ENCODE measurements at places on chromosomes 16 and 17.

DNA sequence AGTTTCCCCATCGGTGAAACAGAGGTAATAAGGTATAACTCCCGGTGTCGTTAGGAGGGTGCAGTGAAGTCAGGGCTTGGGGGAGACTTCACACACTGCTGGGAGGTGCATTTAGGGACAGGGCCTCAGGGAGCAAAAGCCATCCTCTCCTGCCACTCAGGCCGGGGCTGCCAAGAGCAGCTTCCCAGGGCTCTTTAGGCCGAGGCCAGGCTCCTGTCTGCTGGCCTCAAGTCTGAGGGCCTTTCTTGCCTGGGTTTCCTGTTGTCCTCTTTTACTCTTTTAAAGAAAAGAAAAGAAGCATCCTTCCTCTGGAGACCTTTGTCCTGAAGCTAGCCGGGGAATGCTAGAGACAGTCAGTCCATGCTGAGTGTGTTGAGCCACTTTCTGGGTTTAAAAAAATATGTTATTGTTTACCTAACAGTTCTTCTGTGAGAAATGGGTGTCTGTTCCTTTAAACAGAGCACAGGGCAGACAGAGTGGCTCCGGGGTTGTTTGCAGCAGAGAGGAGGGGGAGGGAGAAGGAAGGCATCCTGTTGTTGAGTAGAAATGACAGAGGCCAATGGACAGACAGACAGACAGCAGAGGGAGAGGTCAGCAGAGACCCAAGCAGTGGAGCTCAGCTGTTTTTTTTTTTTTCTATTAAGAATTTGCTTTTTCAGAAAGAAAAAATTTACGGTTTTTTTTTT, 79.1 kb downstream of the C17orf67 start:
- DNase-seq, result no peak

GRCh38 chr17:62986549-62986948, 20.5 kb downstream of the TANC2 start:
- no peak for DNase-seq

DNA sequence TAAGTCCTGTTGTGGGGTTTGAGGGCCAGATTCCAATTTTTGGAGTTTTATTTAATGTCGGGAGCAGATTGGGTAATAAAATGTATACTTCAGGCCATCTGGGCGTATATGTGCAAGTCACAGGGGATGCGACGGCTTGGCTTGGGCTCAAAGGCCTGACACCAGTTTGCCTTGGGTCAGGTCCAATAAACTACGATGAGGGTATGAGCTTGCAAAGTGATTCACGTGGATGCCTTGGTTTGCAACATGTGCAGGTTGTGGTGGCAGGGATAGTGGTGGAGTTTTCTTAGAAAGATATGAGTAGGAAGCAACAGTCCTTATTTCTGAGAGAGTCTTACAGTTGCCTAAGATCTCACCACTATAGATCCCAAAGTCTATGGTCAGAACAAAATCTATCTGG, 157.0 kb upstream of the CDH11 start:
- DNase-seq, result no peak

GRCh38 chr17:78257810-78258322, 26.4 kb downstream of the TMEM235 start:
- peak; percentile 57 for DNase-seq

- DNase-seq, result no peak
Observed at GRCh38 chr16:28318042-28318744, 25.9 kb downstream of the SBK1 start.

DNA sequence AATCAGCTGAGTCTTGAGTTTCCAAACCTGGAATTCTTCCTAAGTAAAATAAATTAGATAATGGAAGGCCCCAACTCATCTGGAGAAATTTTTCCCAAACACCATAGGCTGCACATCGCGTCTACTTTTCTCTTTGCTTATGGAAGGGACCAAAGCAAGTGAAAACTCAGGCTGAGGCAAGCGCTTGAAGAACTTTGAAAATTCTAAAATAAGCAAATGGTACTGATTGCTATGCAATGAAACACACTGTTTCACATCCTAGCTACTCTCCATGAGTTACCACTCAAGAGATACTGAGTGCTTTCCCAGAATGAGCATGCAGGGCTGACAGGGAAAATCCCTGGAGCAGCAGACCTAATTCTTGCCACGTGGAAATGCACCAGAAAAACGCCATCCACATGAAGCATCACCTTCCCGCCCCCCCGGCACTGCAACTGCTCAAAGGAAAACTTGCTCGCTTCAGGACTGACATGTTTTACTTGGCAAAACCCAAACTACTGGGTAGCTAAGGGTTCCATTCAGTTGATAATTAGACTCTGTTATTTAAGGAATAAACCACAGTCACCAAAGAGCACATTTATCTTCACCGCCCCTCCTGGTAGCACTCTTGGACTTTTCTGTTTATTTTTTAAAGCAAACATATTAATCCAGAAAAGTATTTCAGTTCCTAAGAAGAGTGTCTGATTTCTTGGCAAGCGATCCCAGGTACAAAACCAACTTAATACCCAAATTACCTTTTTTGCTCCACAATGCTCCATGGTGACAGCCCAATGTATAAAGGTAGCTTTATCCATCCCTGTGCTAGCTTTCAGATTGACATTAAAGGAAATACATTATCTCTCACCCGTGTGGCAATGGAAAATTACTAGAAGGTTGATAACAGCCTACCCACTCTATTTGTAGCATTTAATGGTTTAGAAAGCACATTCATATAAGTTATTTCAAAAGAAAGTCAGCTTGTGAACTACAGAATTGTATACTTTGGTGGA, 62.5 kb downstream of the WDR59 start:
- DNase-seq, result no peak

- no peak for DNase-seq
Observed at GRCh38 chr17:60528828-60529227, 2.8 kb upstream of the APPBP2 start.

DNA sequence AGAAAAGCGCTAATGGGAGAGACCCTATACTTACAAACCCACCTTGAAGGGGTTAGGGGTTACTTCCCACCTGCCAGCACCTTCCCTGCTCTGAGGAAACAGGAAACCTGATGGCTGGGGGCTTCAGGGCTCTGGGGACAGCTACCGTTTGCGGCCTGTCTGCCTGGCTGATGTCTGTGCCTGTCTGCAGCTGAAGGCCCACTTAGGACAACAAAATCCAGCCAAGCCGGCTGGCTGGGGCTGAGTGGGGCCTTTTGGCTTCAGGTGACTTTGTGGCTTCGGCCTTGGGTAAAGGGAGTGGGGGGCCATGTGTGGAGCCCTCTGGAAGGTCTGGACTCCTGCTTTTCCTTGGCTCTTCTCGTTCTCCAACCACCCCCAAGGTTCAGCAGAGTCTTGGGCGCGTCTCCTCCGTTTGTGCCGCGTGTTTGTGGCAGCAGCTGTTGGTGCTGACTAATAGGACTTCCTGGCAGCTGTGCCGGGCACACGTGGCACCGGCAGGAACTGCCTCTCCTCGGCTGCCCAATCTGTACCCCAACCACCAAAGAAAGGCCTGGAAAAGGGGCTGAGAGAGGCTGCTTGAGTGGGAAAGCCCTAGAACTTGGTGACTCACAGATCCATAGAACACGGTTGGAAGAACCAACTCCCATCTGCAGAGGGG, 186.7 kb downstream of the MSI2 start:
- peak; percentile 51 for DNase-seq

DNA sequence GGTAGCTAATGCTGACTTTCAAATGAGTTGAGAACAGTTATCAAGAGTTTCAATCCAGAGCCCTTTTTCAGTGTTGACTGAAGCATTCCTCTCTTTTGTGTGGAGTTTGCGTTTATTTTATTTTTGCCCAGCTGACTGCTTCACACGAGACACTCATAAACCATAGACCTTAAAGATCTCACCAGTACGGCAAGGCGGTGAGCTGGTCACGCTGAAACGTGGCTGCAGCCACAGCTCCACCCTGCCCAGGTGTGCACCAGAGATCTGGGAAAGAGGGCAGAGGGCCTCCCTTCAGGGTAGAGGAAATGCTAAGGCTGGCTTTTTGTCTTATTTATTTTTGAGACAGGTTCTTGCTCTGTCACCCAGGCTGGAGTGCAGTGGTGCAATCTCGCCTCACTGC, 112.2 kb downstream of the AATF start:
- no peak for DNase-seq

DNA sequence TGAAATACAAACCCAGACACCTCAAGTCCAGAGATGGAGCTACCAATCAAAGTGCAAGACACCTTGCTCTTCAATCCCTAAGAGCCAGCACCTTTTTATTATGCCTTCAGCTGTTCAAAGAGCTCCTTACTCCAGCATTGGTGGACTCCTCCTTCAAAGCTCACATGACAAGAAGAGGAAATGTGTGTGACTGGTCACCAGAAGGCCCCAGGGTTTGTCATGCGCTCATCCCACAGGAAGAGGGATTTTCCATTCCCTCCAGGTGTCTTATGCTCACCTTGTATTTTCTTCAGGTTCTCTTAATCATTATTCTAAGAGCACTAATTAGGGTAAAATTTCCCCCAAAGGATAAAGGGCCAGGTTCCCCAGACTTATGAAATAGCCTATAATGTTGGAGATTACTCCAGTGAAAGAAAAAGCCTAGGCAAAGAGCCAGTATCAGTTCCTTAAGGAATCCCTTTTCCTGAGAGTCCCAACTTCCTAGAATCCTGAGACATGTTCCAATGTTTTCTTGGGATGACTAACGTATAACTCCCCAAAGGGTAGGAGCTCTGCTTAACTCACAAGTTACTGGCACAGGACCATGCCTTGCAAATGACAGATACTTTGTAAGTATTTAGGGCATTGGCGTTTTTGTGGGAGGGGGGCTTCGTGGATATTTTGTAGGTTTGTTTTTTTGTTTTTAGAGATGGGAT, 56.9 kb upstream of the SOX9 start:
- DNase-seq, result no peak

- DNase-seq, result no peak
Observed at GRCh38 chr17:39750131-39751015, 12.6 kb downstream of the GRB7 start.

DNA sequence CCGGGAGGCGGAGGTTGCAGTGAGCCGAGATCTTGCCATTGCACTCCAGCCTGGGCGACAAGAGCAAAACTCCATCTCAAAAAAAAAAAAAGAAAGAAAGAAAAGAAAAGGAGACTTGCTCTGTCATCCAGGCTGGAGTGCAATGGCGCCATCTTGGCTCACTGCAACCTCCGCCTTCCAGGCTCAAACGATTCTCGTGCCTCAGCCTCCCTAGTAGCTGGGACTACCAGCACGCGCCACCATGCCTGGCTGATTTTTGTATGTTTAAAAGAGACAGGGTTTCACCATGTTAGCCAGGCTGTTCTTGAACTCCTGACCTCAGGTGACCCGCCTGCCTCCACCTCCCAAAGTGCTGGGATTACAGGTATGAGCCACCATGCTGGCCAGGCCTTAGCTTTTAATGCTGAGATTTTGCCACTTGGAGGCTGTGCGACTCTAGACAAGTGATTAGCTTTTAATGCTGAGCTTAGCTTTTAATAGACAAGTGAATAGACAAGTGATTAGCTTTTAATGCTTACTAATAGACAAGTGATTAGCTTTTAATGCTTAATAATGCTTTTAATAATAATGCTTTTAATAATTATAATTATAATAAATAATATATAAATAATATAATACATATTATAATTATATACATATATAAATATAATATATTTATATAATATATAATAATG, 9.6 kb downstream of the LDAF1 start:
- DNase-seq, result no peak

- no peak for DNase-seq
Observed at GRCh38 chr17:16918443-16918842, 53.5 kb downstream of the TNFRSF13B start.

- no peak for DNase-seq
Observed at GRCh38 chr16:84056933-84057332, 14.3 kb upstream of the SLC38A8 start.

DNA sequence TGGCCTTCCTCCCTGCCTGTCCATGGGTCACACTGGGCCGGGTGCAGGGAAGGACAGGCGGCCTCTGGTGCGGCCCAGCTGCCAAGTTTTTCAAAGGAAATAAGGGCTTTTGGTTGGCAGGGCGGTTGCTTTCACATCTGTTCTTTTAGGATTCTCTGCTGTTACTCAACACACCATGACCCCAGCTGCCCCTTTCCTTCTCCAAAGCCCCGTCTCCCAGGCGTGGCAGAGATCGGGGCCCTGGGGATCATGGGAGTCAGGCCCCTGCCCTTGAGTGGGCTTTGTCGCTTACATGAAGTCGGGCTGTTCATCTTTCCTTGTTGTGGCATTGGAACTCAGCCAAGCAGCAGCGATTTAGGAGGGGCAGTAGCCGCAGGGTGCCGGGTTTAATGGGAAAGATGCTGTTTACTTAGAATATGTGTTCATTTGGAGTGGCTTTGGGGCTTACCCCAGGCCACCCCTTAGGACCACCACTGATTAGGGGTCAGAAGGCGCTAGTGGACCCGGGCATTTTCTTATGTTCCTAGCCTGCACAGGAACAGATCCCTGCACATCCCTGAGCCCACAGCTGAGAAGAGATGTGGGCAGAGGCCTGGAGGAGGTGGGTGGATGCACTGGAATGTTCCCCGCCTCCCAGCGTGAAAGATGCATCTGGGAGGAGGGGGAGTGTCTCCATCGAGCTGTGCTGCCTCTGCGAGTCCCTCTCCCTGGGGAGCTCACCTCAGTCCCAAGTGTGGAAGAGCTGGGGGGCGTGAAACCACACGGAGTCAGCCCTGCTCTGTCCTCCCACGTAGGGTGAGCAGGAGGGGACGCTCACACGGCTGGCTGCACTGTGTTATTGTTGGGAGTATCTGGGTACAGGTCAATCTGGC, 6.8 kb upstream of the ADCY7 start:
- DNase-seq, result no peak

DNA sequence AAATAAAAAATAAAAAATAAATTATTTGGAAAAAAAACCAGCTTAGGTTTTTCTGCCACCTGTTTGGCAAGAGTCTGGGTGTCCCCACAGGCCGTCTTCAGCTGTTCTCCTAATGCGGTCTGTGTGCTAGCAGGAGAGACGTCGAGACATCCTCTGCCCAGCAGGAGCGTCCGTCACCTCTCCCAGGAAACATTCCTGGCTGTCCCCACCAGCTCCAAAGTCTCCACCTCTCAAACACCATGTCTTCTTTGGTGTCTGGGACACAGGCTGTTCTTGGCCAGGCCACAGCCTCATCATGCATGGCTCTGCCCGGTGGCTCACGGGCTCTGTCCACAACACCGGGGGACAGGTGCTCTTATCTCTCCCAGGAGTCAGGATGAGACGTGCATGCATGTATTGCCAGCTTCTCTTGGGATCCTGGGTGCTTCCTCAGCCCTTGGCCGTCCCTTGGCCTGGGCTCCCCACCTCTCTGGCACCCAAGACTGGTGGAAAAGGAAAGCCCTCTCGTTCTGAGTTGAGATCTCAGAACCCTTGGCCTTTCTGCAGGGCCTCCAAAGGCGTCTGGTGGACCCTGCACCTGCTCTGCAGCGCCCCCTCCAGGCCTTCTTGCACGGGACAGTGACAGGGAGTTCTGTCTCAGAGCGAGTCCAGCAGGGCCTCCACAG, 84.9 kb upstream of the CBX4 start:
- DNase-seq, result peak; percentile 31

GRCh38 chr17:63140255-63140654, 174.2 kb downstream of the TANC2 start:
- peak; percentile 23 for DNase-seq

Measured in CD4-positive, alpha-beta T cell treated with Interleukin-10 for 1 hour (primary cell).